ENCODE measurements at places on chromosomes 5 and 9.

DNA sequence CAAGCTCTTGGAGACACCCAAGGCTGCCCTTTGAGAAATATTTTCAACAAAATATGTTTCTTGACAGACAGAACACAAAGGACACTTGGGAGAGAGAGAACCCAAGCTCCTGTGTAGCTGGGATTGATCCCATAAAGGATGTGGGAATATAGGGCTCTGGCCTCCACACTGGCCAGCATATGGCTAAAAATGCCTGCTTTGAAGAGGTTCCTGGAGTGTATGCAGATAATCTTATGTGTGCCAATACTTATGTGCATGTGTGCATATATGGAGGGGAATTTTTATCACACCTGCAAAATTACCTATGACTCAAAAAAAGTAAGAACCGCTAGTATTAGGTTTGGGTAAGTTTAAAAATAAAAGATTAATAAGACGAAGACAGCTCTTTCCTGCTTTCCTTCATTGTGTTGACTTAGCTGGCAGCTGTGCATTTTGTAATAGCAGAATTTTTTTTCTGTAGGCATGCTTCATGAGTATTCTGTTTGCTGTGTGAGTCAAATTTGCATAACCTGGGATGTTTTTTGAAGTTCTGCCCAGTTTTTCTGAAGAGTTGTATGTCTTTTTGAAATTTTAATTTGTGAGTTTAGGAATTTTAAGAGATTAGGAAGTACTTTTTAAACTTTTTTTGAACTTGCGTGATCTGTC is 42.6 kb downstream of the HACD4 start:
- no peak for DNase-seq

DNA sequence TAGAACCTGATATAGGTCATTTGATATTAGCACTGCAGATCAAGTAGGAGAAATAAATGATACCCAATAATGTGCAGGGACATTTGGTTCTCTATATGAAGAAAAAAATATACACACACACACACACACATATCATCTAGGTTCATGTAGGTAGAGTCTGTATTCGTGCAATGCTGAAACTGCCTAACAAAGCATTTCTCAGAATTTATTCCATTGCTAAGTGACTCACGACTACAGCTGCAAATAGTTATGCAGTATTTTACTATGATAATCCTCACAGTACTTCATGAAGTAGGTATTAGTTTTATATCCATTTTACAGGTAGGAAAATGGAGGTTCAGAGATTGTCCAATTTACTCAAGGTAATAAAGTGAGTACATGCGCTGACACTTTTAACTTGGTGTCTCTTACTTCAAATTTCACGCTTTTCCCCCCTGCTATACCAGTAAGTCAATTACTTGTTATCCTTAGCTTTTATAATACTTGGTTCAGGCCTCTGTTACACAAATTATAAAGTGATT is 2.4 kb downstream of the GIN1 start:
- no peak for DNase-seq

DNA sequence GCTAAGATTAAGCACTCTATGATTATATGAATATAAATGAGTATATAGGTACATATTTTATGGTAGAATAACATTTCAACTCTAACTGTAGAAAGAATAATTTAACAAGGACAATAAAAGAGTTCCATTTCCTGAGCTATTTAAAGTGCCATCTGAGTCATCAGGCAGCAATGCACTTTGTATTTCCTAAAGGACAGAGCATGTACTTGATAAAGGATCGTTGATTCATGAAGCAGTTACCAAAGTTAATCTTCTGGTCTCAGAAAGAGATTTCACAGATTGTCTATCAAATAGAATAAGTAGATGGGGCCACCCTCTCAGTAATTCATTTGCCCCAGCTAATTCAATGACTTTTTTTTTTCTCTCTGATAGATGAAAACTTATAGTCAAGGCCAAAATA is 747.8 kb downstream of the CDH18 start:
- no peak for DNase-seq

DNA sequence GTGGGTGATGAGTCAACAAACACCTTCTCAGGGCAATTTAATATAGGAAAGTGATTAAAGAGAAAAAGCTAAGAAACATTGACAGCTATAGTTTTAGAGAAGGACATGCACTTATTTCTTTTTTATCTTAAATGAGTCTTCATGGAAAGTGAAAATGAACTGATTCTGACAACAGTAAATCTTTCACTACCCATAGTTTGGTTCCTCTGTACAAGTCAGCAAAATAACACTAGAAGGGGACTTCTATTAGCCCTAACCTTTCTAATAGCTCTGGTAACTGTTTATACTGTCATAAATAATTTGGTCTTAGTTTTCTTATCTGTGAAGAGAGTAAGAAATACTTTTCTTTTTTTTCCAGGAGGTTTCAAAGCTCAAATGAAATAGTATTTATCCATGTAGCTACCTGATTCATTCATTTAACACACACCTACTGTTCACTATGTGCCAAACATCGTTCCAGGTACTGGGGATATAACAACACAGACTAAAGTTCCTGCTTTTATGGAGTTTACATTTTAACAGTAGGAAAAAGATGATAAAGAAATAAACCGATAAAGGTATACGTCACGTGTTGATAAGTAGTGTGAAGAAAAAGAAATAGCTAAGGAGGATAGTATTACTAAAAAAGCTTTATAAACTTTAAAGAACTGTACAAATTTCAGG is 148.2 kb downstream of the PCSK1 start:
- DNase-seq = no peak

DNA sequence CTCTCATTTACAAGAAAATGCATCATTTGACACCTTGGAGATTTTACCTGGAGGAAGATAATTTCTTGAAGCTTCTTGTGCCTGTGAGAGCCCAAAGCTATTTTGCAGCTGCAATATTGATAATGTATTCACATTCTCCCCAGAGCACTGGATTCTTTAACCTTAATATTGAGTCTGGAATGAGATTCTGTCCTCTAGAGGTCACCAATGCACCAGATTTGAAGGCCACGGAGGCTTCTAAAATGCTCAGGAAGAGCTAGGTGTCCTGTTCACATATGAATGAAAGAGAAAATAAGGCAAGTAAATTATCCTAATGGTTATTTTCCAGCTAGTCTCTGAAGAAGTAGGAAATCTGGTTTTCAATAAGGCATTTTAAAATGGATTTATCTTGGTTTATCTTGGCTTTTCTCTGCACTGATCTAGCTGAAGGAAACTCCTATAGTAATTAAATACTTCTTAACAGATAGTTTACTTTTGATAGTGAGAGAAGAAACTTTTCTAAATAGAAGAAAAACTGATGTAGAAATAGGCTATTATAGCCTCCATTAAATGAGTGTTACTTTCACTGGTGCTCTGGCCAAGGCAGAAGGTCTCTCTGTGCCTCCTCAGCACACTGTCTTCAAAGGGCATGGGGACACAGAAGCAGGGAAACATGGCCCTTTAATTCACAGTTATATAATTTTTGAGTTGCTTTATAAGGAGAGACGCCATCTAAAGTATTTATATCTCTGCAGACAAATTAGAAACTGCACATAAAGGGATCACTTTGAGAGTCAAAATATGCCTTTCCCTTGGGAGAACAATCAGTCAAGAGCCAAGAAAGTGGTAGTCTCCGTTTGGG is 297.0 kb upstream of the ACTBL2 start:
- DNase-seq = no peak

Data from GF-D8 (cell line).